Cortex of kidney (tissue), 1 donor: ENCODE measurements at places on chromosomes 1 and 21.

GRCh38 chr21:46594276-46594675 lies 10.6 kb downstream of the S100B start:
- no peak for DNase-seq

- no peak for DNase-seq
Observed at GRCh38 chr1:7177021-7177420, 391.8 kb downstream of the CAMTA1 start.

GRCh38 chr1:150366416-150367296 lies 2.7 kb downstream of the RPRD2 start:
- DNase-seq: no peak

- DNase-seq: no peak
Observed at GRCh38 chr1:156276966-156277381, 5.7 kb downstream of the SMG5 start.

- no peak for DNase-seq
Observed at GRCh38 chr1:64917907-64918306, 48.4 kb downstream of the JAK1 start.

DNA sequence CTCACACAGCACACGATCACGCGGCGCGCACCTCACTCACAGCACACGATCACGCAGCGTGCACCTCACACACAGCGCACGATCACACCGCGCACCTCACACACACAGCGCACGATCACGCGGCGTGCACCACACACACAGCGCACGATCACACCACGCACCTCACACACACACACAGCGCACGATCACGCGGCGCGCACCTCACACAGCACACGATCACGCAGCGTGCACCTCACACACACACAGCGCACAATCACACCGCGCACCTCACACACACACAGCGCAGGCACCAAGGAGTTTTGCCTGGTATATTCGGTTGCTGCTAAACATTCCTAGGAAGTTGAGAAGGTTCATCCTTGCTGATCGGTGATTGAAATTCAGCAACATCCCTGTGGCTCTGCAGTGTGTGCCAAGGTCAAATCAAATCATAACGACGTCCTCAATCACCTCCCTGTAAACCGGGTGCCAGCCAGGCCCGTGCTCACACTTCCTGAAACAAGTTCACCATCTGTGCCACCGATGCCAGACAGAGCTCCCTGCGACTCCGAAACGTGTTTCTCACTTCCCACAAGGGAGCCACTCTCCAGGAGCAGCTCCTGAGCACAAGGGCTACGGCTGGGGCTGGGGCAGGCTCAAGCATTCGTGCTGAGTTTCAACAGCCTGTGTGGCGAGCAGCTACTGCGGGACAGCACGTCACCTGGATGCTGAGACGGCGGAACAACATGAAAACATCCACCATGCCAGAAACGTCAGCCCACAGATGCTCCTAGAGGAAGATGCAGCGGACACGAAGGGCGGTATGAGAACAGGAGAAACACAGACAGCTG lies 30.2 kb downstream of the WDR4 start:
- DNase-seq: no peak

DNA sequence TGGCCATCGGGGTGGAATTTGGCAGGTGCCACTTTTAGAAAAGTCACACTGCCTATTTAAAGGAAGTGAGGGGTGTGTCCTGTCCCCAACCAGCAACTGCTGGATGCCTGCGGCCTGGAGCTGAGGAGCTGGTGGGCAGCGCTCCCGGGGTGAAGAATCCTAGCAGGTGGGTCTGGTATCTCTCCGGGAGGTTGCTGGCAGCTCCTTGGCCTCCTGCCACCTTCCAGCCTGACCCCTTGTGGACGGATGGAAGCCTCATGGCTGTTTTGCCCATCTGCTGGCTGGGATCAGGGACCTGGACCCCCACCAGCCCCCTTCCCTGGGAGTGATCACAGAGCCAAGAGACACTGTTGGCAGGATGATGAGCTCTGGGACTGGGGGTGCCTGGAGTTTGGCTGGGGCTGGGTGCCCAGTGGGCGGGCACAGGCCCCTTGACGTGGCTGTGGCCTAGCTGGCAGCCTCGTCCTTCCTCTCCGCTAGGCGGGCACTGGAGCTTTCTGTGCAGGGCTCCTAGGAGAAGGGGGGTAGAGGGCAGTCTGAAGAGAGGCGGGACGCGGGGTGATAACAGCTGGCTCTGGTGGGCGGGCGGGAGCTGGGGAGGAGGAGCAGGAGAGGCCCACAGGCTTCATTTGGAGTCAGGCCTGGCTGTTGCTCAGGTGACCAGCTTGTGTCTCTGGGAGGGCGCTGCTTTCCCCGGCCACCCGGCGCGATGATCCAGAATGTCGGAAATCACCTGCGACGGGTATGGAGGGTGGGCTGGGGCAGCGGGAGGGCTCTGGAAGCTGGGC lies at the start of gene ACOT11:
TSS of gene ACOT11 (plus strand) at position 628 of the 788 bp plus-strand sequence. CDS start at position 710, 82 bp downstream.
- no peak for DNase-seq

DNA sequence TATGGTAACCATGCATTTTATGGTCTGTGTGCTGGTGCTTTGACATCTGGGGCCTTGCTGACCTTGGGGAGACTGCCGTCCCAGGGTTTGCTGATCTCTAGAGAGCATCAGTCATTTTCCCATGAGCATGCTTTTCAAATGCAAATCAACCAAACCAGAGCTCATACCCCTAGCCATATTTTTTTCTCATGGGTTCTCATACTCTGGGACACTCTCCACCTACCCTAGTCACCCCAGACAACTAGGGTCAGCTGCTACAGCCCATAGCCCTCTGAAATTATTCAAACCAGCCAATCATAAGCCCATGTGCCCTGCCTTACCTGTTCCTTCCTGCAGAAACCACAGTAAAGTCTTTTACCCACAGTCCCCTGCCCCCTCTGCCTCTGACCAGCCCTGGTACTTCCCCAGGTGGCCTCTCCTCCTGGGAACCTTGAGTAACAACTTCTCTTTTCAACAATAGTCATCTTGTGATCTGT lies 132.0 kb downstream of the MAP3K21 start:
- no peak for DNase-seq

GRCh38 chr21:42524341-42525028 lies 10.8 kb downstream of the SLC37A1 start:
- DNase-seq: no peak

- DNase-seq: no peak
Observed at GRCh38 chr21:36446301-36446700, 33.6 kb downstream of the CLDN14 start.

DNA sequence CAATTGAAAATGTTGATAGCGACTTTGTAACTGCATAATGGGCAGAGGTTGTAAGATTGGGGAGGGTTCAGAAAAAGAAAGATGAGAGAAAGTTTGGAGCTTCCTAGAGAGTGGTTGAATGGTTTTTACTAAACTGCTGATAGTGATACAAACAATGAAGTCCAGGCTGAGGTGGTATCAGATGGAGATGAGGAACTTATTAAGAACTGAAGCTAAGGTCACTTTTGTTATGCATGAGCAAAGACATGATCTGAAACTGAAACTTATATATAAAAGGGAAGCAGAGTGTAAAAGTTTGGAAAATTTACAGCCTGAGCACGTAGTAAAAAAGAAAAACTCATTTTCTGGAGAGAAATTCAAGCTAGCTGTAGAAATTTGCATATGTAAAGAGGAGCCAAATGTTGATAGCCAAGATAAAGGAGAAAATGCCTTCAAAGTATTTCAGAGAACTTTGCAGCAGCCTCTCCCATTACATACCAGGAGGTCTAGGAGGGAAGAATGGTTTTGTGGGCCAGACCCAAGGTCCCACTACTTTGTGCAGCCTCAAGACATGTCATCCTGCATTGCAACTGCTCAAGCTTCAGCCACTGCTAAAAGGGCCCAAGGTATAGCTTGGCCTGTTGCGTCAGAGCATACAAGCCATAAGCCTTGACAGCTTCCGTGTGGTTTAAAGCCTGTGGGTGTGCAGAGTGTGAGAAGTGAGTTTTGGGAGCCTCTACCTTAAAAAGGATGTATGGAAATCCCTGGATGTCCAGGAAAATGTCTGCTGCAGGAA lies 843.9 kb downstream of the AMY1C start:
- DNase-seq: no peak

DNA sequence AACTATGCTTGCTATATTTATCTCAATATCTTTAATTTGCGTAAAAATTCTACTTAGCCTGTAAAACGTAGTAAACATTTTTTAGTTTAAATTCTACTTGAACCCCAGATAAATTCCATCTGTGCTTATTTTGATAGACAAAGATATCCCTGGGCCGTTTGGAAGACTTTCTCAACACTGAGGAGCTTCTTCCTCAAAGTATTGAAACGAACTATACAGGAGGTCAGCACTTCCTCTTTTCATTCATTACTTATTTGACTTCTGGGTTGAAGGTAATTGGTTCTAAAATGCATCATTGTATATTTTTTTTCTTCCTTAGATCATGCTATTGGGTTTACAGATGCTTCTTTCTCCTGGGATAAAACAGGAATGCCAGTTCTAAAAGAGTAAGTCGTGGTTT lies 74.7 kb downstream of the HSPA13 start:
- no peak for DNase-seq
